Amygdala (tissue), 56 donors: ENCODE measurements at places on chromosomes 3 and 15.

GRCh38 chr3:160950542-160950941 lies 154.6 kb downstream of the B3GALNT1 start:
- no peak for DNase-seq

GRCh38 chr3:22121068-22121701 lies 370.2 kb upstream of the ZNF385D start:
- no peak for DNase-seq

- DNase-seq = no peak
These were observed 70.8 kb downstream of the GPR156 start for GRCh38 chr3:120214176-120214575.

DNA sequence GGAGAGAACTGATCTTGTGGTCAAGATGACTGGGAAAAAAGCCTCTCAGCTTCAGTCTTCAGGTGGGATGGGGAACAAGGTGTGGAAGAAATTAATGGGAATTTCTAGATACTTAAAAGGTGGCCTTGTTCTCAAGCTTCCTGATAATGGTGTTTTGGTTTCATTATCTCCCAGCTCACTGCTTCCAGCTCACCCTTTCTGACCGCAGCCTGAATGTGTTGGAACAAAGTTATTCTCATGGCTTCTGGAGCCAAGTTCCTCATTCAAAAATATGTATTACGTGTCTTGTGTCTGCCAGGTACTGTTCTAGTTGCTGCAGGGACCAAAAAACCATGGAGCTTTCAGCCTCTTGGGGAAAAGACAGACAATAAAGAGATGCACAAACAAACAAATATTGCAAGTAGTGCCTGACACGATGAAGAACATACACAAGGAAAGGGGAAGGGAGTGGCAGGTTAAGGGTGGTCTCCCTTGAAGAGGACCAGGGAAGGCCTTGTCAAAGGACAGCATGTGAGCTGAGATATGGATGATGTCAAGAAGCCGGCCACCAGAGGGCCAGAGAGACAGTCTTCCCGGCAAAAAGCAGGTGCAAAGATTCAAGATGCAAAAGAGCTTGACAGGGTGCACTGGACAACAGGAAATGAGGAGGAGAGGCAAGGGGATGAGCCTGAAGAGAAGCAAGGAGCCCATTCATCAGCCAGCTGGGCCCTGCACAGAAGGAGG lies 35.5 kb downstream of the ARRDC4 start:
- DNase-seq = no peak

DNA sequence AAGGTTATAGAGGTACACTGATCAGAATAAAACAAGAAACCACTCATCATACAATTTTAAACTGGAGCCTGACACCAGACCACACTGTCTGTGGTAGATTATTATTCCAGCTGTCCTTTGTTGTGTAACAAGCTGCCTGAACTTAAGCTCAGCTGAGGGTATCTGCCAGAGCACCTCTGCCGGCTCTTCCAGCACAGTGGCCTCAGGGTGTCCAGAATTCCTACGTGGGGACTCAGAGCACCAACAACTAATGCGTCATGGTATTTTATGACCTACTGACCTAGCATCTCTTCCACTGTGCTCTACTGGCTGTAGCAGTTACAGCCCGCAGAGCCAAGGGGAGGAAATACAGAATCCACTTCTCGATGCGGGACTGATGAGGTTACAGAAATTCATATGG lies 15.6 kb upstream of the RAF1 start:
- no peak for DNase-seq

- DNase-seq = no peak
These were observed 16.4 kb upstream of the TNFAIP8L3 start for GRCh38 chr15:51111061-51111460.

GRCh38 chr3:51393564-51393963 lies 2.5 kb downstream of the RBM15B start:
- no peak for DNase-seq

GRCh38 chr3:193040836-193041672 lies 123.4 kb upstream of the MB21D2 start:
- DNase-seq = no peak

DNA sequence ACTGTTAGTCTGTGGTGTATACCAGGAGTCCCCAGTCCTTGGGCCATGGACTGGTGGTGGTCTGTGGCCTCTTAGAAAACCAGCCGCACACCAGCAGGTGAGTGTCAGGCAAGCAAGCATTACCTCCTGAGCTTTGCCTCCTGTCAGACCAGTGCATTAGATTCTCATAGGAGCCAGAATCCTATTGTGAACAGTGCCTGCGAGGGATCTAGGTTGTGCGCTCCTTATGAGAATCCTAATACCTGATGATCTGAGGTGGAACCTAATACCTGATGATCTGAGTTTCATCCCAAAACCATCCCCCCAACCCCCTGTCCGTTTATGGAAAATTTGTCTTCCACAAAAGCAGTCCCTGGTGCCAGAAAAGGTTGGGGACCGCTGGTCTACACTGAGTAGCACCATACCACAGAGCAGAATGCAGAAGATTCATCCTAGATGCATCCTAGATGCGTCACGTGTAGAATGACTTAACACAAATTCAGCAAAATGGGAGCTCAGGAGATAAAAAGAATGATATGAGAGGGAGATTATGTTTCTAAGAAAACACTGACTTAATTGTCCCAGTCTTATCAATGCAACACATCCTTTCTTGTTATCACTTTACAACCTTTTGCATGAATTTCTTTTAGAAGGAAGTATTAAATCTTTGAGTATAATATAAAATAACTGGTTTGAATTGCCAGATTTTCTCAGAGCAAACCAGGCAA lies 28.5 kb downstream of the SELENOT start:
- no peak for DNase-seq

- no peak for DNase-seq
These were observed 128.2 kb upstream of the FAM3D start for GRCh38 chr3:58794750-58795149.

- no peak for DNase-seq
These were observed 39.2 kb downstream of the SLC6A11 start for GRCh38 chr3:10855083-10855870.

- no peak for DNase-seq
These were observed 36.6 kb upstream of the MGLL start for GRCh38 chr3:127858937-127859336.

DNA sequence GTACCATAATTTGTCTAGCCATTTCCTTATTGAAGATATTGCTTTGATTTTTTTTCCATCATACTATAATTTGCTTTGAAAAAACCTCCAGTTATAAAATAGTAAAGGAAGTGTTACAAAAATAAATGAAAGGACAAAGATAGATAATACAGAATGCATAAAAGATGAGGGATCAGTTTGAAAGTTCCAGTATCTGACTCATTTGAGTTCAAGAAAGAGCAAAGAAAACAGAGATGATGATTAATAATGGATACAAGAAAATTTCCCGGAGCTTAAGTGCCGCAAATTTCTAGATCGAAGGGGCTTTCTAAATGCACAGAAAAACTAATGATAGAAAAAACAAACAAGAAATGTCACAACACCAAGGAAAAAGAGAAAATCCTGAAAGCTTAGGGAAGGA lies 4.3 kb downstream of the WDR48 start:
- no peak for DNase-seq

DNA sequence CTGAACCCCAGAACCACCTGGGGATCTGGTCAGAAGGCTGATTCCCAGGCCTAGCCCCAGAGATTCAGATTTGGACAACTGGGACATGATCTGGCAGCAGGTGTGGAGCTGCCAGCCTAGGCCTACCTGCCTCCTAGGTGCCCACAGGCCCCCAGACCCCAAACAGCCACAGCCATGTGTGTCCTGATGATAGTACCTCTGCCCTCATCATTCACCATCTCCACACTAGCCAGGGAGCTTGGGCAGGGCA lies 34.7 kb downstream of the HMCES start:
- no peak for DNase-seq

DNA sequence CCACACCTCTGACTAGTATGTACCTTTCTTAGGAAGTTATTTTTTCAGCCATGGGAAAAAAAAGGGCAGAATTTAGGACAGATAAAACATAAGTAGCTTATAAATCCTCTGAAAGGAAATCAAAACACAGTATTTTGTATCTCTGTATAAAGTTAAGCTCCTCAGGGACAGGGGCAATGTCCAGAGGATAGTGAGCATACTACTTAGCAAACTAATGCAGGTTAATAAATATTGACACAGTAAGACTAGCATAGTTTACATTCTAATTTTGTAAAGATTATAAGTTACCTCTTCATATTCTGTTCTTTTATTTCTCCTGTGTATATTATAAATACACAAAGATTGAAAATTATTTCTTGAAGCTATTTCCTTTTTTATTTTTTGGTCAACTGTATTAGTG lies 2.1 kb downstream of the UBE3A start:
- DNase-seq = no peak

DNA sequence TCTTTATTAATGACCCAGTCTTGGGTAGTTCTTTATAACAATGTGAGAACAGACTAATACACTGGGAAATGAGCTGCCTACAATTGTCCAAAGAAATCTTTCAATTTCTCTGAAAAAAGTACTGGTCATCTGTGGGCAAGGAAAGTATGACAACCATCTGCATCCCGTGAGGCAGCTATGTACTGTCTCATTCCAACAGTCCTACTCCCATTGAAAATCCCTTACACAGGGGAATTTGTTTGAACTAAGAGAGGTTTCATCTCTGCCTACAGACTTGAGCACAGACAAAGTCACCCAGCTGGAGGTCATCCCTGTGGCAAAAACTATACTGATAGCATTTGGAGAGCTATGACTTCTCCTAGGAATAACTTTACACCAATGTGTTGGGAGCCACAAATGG lies 27.1 kb downstream of the SHC4 start:
- no peak for DNase-seq

DNA sequence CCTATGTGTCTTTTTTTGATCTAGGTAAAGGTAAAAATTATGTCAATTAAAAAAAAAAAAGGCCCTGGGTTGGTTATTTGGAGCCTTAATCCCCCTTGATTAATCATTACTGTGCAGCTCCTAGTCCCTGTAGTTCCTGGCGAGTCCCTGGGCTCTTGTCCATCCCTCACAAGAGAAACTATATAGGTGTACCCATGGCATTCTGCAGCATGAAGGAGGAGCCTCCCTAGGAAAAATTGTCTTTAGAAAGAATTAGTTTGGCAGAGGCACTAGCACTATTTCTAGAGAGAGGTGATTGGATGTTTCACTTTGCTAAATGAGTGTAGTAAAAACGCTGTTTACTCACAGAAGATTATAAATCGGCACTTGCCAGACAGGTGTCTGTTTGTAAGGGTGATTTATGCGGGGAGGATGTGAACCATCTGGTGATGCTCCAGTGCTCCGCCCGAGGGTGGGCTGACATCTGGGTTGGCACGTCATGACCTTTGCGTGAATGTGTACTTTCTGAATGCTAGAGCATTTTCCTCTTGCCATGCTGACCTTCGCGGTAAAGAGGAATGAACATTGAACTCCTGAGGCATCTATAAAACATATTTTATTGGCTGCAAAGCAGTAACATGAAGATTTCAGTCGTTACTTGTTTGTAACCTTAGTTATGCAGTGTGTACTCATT lies 12.6 kb downstream of the PLCL2 start:
- no peak for DNase-seq

- DNase-seq = no peak
These were observed 1.8 kb upstream of the PCBP4 start for GRCh38 chr3:51968883-51969678.

- DNase-seq = no peak
These were observed 25.7 kb downstream of the RPLP1 start for GRCh38 chr15:69478259-69478781.

GRCh38 chr3:145536461-145536860 lies 624.5 kb downstream of the PLOD2 start:
- DNase-seq = no peak

GRCh38 chr15:101382544-101382943 lies 87.5 kb upstream of the SNRPA1 start:
- DNase-seq = no peak

DNA sequence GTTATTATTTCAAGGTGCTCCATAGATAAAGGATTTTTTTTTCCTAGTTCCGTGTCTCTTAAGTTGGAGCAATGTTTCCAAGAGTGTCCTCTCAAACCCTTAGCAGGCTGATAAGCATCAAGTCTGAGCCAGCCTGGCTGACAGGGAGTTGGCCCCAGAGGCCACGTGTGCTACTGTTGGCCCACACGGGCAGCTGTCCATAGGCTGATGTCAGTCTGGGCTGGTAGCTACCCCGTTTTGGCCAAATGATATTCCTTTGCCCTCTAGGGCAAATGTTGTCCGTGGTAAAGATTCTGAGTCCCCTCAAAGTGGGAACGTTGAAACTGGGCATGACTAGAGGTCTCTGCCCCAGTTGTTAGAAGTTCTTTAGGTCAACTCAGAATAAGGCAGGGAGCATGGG lies 99.4 kb downstream of the FLNB start:
- DNase-seq = no peak

- DNase-seq = no peak
These were observed 799 bp downstream of the ABI3BP start for GRCh38 chr3:100992231-100993012.

- DNase-seq = no peak
These were observed 71.6 kb downstream of the ADCY5 start for GRCh38 chr3:123377243-123377740.

DNA sequence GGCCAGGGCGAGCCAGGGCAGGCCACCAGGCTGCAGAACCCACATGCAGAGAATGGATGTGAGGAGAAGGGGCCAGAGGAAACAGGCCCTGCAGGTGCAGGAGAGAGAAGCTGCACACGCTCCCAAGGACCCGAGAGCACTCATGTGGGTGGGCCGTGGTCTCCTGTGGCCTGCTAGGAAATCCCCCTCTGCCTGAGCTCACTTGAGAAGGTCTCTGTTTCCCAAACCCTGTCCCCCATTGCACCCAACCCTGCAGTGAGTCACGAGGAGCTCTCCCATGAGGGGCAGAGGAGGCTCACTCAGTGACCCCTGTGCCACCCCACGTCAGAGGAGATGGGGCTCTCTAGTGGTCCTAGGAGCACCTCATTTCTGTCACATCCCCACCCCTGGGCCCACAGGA lies 111.1 kb downstream of the KLF13 start:
- no peak for DNase-seq

DNA sequence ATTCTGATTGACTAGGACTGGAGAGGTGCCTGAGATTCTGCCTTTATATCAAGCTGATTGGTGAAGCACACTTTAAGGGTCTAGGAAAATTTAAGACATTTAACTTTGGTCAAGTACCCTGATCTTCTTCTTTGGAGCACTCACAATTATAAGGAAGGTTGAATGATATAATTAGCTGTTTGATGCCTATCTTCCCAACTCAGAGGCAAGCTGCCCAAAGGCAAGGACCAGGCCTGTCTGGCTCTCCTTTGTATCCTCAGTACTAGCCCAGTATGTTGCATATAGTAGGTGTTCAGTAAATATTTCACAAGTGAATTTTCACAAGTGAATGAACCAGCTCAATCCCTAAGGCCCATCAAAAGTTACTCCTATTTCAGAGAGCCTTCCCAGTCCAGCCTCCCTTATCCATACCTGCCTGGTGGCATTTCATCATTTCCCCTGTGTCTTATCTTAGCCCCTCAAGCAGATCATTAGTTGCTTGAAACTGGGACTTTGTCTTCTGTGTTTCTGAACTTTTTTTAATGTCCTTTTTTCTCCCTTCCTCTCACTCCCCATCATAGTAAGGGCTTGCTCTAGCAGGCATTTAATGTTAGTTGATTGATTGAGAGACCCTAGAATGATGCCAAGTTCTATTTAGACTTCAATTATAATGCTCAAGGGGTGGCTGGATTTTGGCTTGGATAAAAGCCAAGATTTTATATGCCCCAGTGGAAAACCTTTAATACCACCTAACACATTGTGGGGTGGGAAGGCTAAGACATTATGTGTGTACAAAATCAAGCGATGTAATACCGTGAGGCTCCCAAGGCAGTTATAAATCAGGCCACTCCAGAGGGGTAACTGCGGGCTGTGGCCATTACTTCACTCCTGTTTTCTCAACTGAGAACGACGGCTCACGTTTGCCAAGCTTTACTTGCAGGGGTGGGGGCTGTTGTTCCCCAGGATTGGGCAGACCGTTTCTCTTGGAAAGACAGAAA lies 43.2 kb upstream of the BOC start:
- DNase-seq = no peak

GRCh38 chr3:16912400-16913263 lies 27.9 kb downstream of the PLCL2 start:
- DNase-seq = no peak
